Stimulated activated CD4-positive, alpha-beta T cell treated with anti-CD3 and anti-CD28 coated beads, Interleukin-4, amount 100 ng/mL, for 4 hours (primary cell): ENCODE measurements at places on chromosomes 6 and 20.

GRCh38 chr6:148244217-148244935 lies 98.3 kb upstream of the SASH1 start:
- DNase-seq: no peak

DNA sequence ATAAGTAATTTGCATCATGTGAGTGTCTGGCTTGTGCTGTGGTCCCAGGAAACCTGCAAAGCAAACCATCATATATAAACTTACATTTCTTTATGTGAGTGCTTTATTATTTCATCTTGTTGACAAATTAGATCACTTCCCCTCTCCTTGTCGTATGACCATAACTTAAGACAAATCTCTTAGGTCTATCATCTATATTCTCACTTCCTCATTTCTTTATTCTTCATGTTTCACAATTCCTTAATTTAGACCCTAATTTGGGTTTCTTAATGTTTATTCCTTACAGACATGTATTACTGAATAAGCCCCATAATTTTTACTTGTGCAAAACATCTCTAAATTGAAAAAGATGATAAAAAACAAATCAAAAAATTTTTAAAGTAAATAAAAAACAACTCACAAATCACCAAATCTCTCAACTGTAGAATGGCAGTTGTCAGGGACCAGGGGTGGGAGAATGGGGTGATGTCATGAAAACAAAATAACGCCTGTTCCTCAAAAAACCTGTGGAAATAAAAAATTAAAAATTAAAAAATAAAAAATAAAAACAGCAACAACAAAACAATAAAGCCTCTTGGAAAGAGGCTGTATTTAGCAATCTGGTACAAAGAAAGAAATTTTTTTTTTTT lies 49.5 kb upstream of the FBXO30 start:
- DNase-seq: no peak

- no peak for DNase-seq
Measured at GRCh38 chr6:7156643-7157278, 49.0 kb downstream of the RREB1 start.

GRCh38 chr6:33904050-33904746 lies 100.4 kb upstream of the MLN start:
- peak; percentile 36 for DNase-seq

GRCh38 chr6:170135821-170136471 lies 154.9 kb downstream of the DLL1 start:
- DNase-seq: no peak

DNA sequence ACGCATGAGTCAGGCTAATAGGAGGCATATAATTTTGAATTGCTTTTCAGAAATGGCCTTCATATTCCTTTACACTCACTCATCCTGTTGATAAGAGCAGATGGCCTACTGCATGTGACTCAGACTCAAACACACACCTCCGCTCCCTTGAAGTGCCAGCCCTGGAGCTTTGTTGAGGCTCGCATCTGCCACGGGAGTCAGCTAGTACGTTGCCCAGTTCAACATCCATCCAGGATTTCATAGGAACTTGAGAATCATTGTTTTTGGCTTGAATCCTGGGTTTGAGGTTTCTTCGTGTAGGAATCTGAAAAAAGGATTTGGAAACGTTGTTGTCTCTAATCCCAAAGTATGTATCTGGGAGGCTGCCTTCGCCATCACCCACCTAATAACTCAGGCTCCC lies 87.4 kb upstream of the JAG1 start:
- DNase-seq: no peak

DNA sequence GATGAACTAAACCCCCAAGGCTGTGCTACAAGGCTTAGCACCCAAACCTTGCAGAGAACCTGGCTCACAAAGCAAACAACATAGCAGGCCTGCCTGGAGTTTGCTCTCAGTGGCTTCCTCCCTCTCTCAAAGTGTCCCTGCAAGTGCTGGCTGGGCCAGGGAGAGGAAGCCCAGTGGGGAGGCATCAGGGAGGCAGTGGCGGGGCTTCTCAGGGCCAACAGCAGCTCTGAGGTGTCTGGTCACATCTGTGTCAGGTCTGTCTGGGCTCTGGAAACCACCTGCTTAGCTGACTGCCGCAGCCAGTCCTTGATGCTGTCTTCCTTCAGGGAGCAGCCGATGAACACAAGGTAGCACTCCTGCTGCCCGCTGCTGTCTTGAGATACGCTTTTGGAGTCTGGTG lies 16.7 kb upstream of the SLC4A11 start:
- no peak for DNase-seq

DNA sequence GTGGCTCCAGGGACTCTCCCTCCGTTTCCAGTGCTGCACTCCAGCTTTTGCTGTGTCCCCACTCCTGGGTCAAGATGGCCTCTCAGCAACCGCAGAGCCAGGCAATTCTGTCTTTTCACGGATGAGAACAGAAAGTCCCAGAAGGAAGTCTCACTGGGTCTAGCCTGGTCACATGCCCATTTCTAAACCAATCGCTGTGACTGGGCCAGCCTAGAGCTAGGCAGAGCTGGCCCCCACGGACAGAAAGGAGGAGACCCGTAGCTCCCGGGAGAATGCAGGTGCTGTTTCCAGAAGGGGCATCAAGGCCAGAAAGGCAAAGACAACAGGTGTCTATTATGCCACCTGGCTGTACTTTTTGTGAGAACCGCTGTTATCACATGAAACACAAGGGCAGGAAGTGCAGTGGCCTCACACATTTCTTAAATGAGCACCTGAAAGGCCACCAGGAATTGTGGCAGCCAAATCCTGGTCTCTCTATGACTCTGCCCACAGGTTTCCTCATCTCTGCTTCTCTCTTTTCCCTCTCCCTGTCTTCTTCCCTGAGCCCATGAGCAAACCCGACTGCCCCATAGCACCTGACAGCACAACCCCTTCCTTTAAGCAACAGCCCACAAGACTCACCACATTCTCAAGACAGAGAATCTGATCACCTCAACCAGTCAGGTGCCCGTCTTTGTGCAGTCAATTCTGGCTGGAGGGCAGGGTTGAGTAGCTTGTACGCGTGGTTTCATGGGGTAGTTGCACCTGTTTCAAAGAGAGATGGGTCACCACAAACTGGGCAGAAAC lies 37.1 kb upstream of the B4GALT5 start:
- DNase-seq: no peak

GRCh38 chr20:59891581-59891980 lies 41.9 kb downstream of the SYCP2 start:
- DNase-seq: no peak

GRCh38 chr6:150516199-150516598 lies 83.5 kb upstream of the PLEKHG1 start:
- no peak for DNase-seq

GRCh38 chr6:163404825-163405265 lies 9.7 kb upstream of the QKI start:
- no peak for DNase-seq

GRCh38 chr6:28711788-28712341 lies 186.2 kb downstream of the GPX5 start:
- DNase-seq: no peak

DNA sequence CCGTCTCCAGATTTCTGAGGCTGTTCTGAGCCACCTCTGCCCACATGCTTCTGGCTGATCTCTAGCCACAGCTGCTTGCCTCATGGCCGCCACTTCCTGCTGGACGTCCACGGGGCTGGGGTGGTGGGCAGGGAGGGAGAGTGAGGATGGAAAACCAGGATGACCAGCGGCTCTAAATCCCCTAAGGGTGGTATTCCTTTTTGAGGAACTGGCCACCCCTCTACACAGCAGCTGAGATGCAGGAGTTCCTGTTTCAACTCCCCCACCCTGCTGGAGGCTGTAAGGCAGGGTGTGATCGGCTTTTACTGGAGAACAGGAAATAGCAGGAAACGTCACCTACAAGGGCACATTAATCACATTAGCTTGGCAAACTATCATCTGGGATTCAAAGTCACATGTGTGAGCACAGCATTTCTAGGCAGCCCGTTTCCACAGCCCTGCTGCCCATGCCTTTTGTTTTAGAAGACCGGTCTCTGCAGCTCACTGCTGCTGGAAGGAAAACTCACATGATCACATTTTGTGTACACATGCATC lies 181.6 kb upstream of the ECI2 start:
- DNase-seq: no peak

DNA sequence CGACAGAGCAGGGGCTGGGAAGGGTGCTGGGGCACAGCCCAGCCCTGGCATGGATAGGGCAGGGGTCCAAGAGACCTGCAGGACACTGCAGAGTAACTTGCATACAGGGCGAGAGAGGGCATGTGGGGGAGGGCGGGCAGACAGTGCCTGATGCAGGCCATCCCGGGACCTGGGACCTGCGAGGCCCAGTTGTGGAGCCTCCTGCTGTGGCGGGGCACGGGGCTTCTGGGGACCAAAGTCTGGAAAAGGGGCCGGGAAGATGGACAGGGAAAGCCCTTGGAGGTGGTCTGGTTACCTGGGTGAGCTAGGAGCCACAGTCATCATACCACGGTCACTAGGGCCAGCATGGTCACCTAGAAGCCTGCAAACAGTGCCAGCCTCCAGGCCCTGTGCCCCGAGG lies 412 bp upstream of the TUBB1 start:
- DNase-seq: no peak

DNA sequence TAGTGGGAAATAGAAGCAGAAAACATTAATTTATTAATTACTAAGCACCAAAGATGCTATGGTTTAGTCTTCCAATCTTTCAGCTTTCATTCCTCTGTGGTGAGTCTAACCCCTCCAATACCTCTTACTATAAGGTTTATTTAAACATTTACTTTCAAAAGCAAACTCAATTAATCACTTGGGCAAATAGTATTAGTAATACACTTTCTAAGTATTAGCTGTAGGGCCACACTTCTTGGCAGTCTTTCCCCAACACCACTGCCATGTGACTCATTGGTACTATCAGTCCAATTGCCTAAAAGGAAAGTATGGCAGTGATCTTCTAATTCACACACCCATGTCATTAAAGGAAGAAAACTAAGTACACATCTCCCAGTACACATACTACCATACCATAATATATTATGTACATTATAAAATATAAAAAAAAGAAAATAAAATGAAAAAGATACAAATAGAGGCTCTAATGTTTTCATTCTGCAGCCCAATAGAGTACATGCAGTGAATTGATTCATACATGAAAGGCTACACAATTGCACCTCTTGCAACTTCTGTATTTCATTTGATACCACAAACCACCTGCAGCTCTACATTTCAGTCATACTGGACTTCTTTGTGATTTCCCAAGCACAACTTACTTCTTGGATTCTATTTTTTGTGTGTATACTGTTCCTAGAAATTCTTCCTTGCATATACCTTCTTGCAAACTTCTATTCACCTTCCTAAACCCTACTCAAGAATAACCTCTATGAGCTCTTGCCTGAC lies 218.6 kb downstream of the PKHD1 start:
- DNase-seq: no peak
